GM04504 (cell line): ENCODE measurements at places on chromosomes 11 and 22.

DNA sequence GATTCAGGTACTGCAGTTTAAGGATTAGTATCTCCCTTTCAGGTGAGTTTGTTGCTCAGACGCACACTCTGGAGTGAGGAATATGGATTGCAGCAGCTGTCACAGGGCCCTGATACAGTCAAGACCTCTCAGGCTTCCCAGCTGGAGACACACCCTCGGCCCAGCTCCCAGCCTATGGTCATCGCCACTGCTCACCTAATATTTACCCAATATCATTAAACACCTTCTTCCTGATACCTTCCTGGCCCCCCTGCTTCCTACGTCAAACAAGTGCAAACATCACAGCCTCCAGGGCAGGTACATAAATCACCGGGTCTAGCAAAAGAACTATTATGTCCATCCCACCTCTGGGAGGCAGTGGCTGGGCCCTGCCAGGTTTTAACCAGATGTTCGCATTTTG is 213.3 kb downstream of the MN1 start:
- DNase-seq = no peak

- no peak for DNase-seq
Observed at GRCh38 chr22:48098243-48098920, 1335.9 kb downstream of the TBC1D22A start.

GRCh38 chr11:120061036-120061760 is 76.7 kb downstream of the TRIM29 start:
- DNase-seq = no peak

- no peak for DNase-seq
Observed at GRCh38 chr11:128733440-128734102, 39.7 kb downstream of the FLI1 start.

- no peak for DNase-seq
Observed at GRCh38 chr11:116870054-116870453, 32.6 kb upstream of the APOA1 start.

DNA sequence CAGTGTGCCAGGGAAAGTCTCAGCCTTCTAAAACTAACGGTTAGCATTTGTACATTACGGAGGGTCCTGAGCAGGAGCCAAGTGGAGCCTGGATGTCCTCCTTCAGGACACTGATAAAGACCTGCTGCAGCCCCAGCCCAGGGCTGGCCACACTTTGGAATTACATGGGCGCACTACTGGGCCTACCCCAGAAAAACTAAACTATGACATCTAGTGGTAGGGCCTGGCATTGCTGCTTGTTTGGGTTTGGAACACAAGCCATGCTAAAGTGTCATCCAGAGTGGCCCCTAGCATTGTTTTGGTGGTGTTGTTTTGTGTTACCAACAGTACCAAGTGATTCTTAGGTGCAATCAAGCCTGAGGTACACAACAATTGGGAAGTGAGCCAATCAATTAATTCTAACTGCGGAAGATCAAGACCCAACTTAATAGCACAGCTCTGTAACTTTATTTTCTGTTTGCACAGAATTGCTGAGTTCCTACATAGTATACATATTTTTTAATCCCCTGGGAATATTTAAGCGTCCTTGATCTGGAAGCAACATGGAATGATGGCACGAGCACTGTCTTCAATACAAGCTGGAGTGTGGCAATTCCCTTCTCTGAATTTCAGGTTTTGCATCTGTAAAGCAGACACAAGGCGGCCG is 340.7 kb downstream of the LARGE1 start:
- DNase-seq = peak; percentile 19

DNA sequence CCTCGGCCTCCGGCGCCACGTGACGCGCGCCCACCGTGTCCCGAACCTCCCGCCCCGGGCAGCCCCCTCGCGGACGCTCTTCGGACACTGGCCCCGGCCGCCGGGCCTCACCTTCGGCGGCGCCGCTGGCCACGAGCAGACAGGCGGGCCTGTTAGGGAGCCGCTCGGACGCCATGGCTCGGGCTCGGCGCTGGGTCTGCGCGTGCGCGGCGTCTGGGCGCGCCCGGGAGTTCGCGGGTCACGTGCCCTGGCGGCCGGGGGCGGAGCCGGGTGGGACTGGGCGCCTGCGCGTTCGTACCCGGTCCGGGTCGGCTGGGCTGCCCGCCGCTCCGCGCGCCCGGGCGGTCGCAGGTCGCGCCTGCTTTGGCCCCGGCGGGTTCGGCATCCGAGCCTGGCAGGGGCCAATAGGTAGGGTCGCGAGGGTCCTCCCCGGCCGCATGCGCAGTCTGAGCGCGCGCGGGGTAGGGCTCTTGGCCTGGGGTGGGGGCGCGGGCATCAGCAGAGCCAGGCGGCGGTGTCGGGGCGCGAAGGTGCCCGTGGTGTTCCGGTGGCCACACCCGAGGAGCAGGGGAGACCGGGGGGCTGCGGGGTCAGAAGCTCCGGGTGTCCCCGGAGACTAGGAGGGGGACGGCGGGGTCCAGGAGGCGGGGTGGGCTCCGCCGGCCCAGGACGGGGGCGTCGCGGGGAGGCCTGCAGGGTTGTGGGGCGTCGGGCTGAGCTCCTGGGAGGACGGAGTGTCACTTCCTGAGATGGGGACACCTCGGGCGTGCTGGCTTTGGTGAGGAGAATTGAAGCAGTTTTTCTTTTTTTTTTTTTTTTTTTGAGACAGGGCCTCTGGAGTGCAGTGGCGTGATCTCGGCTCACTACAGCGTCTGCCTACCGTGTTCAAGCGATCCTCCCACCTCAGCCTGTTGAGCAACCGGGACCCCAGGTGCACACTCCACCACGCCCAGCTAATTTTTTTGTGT is at the start of gene GATD1:
Gene GATD1, minus strand, starts transcription at position 200 of the 968 bp plus-strand sequence. Its CDS starts 25 bp downstream, at position 175.
- DNase-seq = peak; percentile 68

DNA sequence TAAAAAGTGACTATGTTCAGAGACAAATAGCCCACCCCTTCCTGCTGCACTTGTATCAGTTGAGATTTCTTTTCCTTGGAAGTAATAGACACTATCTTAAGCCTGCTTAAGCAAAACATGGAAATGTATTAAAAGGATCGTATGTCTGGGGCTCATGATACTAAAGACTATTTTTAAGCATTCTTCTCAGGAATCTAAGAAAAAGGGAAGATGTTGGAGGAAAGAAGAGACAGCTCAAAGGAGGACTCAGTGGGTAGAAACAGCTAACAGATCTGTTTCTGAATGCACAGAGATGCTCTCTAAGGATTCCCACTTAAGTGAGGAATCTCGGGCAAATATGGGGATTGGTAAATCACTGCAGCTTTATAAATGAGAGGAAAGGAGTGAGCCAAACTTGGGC is 62.5 kb downstream of the FAM76B start:
- no peak for DNase-seq

DNA sequence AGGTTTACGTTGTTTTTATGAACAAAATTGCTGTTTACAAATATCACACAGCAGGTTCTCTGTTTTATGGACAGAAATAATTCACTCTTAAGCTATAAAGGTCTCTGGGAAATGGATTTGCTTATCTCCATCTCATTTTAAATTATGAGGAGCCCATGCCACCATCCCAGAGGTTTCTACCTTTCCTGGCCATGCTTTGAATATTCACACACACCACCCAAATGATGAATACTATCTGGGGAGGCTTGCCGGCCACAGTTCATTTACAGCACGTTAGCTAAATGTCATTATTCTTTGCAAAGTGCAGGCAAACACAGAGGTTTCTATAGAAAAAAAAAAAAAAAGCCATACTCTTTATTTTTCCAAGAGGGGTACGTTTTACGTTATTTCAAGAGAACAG is 1446.7 kb downstream of the FAM181B start:
- DNase-seq = no peak

- DNase-seq = no peak
Observed at GRCh38 chr22:37218771-37219411, 6.6 kb upstream of the SSTR3 start.

GRCh38 chr22:36162127-36163034 is 1.8 kb upstream of the APOL3 start:
- no peak for DNase-seq

GRCh38 chr11:76805206-76805913 is 22.2 kb downstream of the TSKU start:
- no peak for DNase-seq

DNA sequence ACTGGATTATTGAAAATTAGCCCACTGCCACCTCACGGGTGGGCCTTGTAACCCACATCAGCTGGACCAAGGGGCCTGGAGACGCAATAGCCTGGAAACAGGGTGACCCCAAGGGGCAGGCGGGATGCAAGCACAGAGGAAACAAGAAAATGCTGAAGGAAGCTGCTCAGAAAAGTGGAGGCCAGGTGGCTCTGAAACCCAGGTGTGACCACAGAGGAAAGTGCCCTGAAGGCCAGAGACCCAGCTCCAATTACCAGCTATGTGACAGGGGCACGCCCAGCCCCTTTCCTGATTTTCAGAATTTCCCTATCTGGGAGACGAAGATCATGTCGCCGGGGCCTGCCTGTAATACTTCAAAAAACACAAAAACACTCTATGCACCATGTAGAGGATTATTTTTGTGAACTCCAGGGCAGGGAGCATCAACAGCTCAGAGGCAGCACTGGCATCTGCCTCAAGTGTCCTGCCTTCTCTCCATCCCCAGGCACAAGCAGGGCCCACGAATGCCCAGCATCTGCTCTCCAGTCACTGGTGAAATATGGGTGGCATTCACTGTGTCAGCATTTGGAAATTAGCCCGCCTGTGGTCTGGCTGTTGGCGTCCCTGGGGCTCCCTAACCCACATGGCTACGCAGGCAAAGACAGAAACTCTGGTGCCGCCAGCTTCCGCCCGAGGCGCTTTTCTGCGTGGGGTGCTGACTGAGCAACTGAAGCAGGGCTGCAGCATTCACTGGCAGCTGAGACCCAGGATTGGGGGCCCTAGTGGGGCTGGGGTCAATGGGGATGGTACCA is 6.3 kb downstream of the KCNJ1 start:
- peak; percentile 80 for DNase-seq

- no peak for DNase-seq
Observed at GRCh38 chr11:58498464-58498863, 9.4 kb downstream of the OR5B21 start.

- DNase-seq = no peak
Observed at GRCh38 chr11:128613300-128613995, 26.1 kb upstream of the ETS1 start.

GRCh38 chr22:44331881-44332714 is 19.3 kb upstream of the SHISAL1 start:
- no peak for DNase-seq

DNA sequence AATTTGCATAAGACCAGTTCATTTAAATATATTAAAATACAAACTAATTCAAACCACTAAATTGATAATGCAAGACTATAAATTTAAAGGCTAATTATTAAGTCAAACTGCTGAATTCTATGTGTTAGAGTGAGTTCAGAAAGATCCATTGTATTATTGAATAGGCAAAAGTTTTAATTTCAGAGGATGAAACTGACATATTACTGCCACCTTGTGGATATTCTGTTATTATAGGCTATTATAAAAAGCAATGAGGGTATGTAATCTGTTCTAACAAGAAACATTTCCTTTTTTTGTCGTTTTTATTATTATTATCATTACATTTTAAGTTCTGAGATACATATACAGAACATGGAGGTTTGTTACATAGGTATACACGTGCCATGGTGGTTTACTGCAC is 20.9 kb upstream of the NAALAD2 start:
- no peak for DNase-seq

GRCh38 chr11:58654079-58654907 is 31.8 kb downstream of the CNTF start:
- DNase-seq = peak; percentile 29

DNA sequence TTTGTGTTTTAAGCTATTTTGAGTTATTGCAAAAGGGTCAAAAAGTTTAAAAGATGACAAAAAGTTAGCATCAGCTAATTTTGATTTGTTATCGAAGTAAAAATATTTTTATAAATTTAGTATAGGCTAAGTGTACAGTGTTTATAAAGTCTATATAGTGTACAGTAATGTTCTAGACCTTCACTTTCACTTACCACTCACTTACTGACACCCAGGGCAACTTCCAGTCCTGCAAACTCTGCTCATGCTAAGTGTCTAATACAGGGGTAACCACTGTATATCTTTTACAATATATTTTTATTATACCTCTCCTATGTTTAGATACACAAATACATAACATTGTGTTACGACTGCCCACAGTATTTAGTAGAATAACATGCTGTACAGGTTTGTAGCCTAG is 59.7 kb downstream of the PDGFD start:
- no peak for DNase-seq

DNA sequence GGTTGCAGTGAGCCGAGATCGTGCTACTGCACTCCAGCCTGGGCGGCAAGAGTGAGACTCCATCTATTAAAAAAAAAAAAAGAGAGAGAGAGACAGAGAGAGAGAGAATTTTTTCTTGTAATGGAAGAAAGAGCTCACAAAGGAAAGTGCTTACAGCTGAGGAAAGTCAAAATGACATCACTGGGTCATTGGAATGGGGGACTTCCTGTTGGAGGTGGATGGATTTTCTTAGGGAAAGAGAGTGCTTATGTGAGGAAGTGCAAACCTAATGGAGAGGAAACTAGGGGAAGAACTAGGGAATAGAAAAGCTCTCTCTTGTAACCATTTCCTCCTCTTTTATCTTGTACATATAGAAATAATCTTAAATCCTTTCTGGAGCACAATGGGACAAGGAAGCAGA is 6.3 kb upstream of the PIWIL4 start:
- DNase-seq = no peak

DNA sequence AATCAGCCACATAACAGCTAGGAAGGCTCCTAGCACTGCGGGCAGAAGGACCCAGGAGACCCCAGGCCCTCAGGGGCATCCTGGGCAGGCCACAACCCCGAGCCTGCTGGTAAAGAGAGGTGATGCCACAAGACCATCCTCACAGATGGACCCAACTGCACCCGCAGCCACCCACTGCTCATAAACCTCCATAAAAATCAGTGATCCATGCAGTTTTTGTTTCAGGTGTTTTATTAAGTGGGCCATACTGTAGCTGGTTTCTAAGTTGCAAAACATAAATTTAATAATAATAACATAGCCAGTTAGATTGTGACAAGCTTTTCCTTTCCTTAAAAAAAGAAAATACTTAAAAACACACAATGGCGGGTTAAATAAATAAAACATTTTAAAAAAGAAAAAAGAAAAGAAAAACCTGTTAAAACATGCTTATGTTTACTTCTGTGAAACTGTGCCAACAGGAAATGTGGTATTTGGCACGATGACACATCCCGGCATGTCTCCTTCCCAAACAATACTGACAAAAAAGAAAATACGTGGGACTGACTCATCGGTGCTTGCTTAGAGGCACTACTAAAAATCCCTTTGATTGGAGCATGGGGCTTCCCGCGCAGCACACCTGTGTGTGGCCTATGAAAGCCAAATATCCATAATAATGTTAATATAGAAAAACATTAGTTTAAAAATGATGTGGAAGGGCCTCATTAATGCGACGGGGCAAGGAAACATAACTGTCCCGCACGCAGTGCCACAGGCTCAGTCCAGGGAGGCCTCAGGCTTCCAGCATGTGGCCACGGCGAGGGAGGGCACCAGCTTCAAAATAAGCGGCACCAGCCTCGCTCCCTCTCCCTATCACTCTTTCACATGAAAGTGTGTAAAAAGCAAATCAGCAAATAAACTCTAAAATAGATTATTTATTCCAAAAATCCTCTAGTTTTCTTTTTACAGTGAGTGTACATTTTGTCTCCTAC is 47.5 kb upstream of the SCUBE2 start:
- peak; percentile 72 for DNase-seq

DNA sequence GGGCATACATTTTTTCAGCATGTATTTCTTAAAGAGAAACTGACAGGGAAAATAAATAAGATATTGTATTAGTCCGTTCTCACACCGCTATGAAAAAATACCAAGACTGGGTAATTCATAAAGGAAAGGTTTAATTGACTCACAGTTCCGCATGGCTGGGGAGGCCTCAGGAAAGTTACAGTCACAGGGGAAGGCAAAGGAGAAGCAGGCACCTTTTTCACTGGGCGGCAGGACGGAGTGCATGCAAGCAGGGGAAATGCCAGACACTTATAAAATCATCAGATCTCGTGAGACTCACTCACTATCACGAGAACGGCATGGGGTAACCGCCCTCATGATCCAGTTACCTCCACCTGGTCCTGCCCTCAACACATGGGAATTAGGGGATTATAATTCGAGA is 44.2 kb downstream of the PPFIA1 start:
- no peak for DNase-seq
